ENCODE measurements at places on chromosomes 2 and 18. TPM values are rescaled to one million over a fixed set of nuclear protein-coding genes. Genes with fewer than 3 reads are reported as not detected.

DNA sequence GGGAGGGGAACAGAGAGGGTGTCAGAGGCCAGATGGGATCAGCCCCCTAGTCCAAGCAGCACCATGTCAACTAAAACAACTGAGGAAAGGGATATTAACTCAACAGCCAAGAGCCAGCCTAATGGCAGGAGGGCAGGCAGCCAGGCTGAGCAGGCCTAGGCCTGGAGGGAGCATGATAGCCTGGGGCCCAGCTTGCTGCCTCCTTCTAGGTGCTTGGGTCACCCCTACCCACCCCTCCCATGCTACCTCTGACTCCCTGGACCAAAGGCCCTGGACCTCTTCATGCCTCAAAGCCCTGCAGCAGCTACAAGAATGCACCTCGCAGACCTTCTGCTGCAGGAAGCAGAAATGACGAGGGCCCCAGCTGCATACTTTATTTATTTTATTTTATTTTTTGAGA, 22.1 kb upstream of the TNS1 start:
- no peak for DNase-seq

GRCh38 chr2:149082735-149083134, 44.2 kb downstream of the LYPD6B start:
- no peak for DNase-seq

- no peak for DNase-seq
These were observed at the start of gene SPEG for GRCh38 chr2:219434718-219435525. Gene SPEG (plus strand): TSS chr2:219434843. CDS start chr2:219434978, 135 bp downstream.

DNA sequence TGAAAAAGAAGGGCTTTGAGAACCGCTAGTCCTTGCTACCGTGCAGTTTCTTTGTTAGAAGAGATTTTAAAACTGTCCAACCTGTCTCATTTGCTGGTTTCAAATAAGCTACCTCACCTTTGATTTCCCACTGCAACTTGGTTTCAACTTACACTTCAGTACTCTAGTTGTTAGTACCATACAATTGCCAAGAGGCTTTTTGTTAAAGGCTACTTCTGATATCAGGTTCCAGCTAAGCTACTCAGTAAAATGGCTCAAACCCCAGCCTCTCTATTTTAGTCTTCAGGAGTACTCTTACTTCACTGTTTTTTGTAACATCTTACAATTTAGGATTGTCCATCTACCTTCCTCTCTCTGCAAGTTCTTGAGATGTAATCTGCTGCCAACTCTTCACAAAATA, 91.6 kb downstream of the INO80D start:
- DNase-seq, result no peak

DNA sequence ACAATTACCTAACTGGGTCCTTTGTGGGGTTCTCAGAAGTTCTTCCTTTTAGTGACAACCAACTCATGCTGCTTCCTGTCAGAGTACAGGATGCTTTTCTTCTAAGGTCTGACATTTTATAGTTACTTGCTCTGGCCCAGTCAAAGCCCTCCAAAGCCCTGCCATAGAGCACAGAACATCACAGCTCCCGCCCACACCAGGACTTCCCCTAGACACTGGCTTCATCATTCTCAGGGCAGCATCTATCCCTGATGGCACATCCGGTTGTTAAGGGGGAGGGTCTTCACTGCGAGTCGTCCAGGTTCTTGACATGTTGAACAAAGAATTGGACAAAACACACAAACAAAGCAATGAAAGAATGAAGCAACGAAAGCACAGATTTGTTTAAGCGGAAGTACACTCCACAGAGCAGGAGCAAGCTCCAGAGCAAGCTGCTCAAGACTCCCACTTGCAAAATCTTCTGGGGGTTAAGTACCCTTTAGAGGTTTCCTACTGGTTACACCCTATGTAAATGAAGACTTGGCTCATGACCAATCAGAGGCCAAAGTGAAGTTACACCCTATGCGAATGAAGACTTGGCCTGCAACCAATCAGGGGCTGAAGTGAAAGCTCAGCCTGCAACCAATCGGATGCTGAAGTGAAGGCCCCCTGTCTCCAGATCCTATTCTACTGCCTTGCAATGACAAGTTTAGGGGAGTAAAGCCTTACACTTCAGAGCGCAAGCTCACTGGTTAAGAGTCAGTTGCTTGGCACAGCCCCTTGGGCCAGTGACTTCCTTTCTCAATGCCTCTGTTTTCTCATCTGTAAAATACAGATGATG, 79.0 kb downstream of the HDAC4 start:
- no peak for DNase-seq

GRCh38 chr2:148955798-148956197, 80.8 kb downstream of the KIF5C start:
- no peak for DNase-seq

Gene VIL1
- total RNA-seq, result 324 TPM

Gene MC2R
- total RNA-seq, result not detected

GRCh38 chr2:213723041-213723560, 438.8 kb downstream of the SPAG16 start:
- DNase-seq, result no peak

Gene MRPL19
- total RNA-seq, result 4.4 TPM

Gene RBM44
- total RNA-seq, result 1.2 TPM

DNA sequence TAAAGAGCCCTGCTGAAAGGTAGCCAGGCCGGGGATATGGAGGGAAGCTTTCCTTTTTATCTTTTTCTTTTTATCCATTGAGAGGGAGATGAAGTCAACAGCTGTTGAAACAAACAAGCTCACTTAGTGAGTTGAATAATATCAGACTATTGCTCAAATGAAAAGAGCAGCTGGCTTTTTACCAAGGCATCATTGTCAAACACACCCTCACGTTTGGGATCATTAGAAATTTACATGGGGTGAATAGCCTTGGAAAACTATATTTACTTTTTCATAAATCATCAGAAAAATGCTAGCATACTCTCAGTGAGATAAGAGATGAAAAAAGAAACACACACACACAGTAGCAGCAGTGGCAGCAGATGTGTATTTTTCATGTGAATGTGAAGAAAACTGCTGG, 71.5 kb upstream of the HNMT start:
- DNase-seq, result no peak

Gene SLC9A4
- total RNA-seq, result not detected

Gene AUP1
- total RNA-seq, result 210 TPM

Gene SKOR2
- total RNA-seq, result not detected

DNA sequence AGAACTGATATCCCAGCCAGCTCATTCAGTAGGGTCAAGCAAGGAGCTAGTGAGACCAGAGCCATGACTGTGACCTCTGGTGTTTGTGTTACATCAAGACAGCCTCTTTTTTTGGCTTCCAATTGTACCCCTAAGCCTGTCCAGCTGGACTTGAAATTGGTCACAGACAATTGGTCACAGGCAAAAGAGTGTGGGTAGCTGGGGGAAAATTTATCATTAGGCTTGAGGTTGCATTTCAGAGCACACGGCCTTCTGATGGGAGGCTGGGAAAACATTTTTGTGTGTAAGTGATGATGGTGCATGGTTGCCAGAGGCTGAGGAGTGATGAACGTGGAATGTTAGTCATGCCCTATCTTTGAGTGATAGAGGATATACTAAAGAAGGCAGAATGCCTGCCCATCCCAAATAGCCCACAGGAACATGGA, 285.1 kb upstream of the SLC14A2 start:
- DNase-seq, result no peak

Gene C2orf15
- total RNA-seq, result 0.82 TPM

Gene RPRM
- not detected for total RNA-seq

- DNase-seq, result no peak
These were observed 31.6 kb upstream of the TRIB2 start for GRCh38 chr2:12685145-12685544.

DNA sequence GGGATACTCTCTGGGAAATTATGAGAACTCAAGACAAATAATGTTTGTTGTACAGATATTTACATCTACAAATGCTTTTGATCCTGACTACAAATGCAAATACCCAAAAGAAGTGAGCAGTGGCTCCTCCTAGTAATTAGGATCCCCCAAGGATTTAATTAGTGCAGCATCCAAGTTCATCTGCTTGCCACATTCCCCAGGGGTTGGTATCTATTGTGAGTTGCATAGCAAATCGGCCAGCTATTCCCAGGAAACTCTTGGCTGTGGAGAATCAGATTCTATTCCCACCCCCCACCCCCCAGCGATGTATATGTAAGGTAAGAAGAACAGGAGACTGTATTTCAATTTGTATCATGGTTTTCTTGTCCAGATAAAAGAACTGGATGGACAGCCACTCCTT, 725.1 kb upstream of the CDH7 start:
- no peak for DNase-seq

Gene CAMKMT
- 4.5 TPM for total RNA-seq

Gene RND3
- 50.5 TPM for total RNA-seq
